EL (cell line): ENCODE measurements at places on chromosomes 1 and 21.

DNA sequence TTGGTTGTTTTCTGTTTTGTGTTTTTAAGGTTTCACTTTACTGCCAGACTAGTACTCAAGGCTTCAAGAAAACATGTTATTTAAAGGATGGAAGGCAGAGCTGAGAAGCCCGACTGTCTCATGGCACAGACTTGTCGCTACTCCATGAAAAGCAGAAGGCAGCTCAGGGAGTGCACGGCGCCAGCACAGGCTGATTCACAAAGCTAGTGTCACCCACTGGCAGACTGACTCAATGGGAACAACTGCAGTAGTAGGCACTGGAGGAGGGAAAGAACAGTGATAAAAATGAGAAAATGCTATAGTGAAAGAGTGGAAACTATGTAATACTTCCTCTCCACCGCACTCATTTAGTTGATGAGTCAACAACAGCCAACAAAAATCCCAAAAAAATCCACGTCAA lies 14.7 kb downstream of the HSF2BP start:
- no peak for DNase-seq

DNA sequence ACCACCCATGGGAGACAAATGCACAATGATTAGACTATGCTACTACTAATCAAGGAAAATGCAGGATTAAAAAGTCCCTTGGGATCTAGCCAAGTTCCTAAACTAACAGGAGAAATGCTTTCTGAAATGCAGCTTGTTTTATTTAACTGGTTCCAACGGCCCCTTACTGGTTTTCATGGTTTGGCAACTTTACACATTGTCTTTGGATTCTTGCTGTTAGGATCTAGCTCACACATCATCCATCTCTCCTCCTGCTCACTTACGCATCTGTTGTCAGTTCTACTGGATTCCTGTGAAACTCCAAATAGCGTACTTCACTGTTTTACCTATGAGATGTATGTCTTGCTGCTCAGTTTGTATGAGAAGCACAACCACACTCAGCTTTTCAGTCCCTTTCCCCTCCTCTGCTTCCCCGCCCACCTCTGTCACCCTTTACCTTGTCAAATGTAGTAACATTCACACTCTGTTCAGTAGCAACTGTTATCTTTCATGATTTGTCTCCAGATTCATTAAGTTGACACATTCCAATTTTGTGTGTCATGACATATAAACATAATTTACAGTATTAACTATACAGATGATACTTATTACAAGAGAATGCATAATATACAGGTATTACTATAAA lies 130.1 kb downstream of the SIM2 start:
- DNase-seq: no peak

- DNase-seq: no peak
Measured at GRCh38 chr1:181490276-181490675, 7.0 kb downstream of the CACNA1E start.

DNA sequence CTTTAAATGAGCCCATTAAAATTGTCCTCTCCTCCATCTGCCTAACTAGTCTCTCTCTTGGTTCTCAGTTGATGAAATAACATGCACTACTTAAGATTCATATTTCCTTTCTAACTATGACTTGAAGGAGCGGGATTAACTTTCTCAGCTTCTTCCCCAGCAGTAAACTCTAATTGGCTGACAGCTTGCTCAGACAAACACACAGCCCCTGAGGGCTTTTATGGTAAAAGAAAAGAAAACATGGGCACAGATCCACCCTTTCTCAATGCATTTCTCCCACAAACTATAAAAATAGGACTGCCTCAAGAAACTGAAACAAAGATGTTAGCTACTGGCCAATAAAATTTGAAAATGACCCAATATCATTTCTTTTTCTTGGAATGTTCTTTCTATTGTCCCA lies 703.1 kb downstream of the ADGRL2 start:
- DNase-seq: no peak

- DNase-seq: no peak
Measured at GRCh38 chr1:225470211-225471108, 42.6 kb upstream of the LBR start.

- no peak for DNase-seq
Measured at GRCh38 chr1:213281640-213282301, 230.7 kb downstream of the RPS6KC1 start.

DNA sequence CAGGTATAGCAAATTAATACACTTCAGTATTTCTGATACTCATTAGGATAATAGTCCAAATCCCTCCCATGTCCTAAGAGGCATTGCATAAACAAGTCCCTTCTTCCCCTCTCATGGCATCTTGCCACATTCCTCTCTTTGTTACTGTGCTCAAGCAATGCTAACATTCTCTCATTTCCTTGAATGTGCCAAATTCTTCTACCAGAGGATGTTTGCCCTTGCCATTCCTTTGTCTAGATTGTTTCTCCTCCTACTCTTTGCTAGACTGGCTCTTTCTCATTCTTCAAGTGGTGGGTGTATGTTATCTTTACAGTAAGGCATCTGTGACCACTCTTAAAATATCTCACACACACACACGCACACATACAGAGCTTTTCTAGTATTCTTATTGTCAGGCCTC lies 621.0 kb upstream of the CXADR start:
- DNase-seq: peak; percentile 54

- no peak for DNase-seq
Measured at GRCh38 chr1:92465256-92465647, 21.5 kb downstream of the GFI1 start.

DNA sequence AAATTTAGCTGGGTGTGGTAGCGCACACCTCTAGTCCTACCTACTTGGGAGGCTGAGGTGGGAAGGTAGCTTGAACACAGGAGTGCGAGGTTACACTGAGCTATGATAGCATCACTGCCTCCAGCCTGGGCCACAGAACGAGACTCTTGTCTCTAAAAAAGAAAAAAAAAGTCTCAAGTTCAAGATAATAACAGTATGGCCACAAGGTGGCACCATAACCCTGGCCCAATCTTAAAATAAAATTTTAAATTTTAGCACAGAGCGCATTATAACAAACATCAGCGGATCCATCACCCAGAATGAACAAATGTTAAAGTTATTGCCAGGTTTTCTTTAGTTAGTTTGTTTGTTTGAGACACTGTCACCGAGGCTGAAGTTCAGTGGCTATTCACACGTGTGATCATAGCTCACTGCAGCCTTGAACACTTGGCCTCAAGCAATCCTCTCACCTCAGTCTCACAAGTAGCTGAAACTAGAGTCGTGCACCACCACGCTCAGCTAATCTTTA lies 2.9 kb upstream of the HTR6 start:
- peak; percentile 51 for DNase-seq

GRCh38 chr21:17679002-17679600 lies 66.4 kb upstream of the BTG3 start:
- peak; percentile 51 for DNase-seq

DNA sequence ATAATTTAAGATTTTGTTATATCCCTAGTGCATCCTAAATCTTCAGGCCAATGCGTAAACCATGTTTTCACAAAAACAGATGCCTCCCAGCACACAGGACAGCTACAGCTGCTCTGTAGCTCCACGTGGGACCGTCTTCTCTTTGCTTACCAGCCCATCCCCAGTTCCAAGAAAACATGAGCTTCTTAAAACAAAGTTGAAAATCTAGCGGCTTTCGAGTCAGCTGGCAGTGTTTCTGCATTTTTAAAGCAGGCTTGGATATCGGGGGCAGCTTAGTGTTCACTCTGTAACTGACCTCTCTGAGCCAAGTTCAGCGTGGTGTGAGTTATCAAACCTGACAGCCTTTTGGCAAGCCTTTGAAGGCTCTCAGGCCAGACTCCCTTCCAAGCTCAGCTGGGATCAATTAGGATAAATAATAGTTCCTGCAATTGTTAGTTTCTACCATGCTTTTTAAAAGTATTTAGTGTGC lies 881.5 kb downstream of the LTN1 start:
- peak; percentile 64 for DNase-seq

DNA sequence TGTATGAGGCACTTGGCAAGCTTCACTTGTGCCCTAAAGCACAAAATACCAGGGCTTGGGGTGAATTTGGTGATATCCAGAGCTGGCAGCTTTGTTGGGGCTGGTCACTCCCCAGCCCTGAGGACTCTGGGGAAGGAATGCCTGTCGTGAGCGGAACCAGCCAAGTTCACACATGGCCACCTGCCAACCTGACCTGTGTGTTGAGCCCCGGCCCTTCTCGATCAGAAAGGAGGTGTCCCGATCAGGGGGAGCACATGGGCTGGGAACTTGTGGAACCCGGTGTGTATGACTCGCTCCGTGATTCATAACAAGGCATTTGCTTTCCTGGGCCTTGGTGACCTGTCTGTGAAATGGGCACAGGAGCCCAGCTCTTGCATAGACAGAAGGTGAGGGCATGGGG lies 43.1 kb downstream of the AGPAT3 start:
- no peak for DNase-seq

- DNase-seq: no peak
Measured at GRCh38 chr1:237503292-237503691, 387.4 kb downstream of the ZP4 start.

- DNase-seq: no peak
Measured at GRCh38 chr1:208616776-208617175, 372.6 kb upstream of the PLXNA2 start.

GRCh38 chr1:24504560-24504959 lies 1.9 kb downstream of the RCAN3 start:
- DNase-seq: no peak

DNA sequence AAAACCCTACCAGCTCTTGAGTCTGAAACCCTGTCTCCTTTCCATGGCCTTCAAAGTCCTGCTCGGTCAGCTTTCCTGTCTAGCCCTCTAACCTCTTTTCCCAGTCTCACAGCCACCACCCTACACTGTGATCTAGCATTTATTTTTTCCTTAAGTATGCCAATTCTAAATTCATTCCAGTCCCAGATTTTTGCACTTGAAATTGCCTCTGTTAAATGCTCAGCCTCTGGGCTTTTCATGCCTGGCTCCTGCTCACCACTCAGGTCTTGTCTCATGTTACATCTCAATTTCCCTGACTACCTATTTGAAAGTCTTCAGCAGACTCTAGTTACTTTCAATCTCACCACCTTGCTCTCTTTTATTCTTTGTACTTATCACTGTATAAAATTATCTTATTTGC lies 176.2 kb downstream of the ADGRL4 start:
- DNase-seq: no peak

DNA sequence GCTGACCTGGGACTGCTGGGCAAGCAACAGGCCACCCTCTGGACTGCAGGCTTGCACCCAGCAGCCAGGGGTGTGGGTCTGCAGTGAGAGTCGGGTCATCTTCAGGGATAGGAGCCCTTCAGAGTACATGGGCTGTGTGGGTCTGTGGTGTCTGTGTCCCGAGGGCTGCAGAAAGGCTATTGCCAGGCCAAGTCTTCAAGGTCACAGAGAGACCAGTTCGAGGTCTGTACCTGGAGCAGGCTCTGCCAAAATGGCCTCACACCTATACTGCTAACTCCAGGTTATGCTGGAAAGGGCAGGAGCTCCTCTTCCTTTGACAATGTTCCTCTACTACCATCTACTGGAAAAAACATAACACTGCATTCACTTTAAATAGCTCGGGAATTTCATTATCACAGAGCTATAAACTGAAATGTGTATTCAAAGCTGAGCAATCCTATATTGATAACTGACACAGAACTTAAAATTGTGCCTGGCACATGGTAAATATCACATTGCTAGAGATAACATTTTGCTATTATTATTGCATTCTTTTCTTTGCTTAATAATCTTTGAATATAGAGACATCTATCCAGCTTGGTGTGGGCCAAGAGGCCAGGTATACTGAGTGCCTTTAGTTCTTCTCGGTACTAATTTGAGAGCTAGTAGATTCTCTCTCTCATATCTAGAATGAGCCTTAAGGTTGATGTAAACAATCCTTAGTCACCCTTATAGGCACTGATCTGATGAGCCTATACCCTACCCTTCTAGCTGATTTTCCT lies 6.9 kb upstream of the DNAH14 start:
- peak; percentile 28 for DNase-seq

DNA sequence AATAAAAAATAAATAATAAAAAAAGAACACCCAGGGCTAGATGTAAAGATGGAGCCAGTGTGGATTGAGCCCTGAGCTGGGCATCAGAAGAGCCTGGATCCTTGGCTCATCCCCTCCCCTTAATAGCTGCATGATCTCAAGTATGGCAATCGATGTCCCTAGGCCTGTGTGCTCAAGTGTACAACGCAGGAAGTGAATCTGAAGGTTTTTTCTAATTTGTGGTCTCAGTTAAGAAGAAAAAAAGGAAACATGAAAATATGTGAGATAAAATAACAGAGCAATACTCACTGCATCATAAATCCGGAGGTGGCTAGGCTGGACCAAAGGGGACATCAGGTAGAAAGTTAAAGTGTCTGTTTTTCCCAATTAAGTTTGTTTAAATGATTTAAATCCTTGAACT lies 47.3 kb upstream of the SLC44A3 start:
- DNase-seq: no peak

GRCh38 chr1:51898090-51898734 lies 19.7 kb upstream of the NRDC start:
- DNase-seq: peak; percentile 98

- DNase-seq: no peak
Measured at GRCh38 chr1:113248494-113248893, 141.8 kb upstream of the MAGI3 start.

DNA sequence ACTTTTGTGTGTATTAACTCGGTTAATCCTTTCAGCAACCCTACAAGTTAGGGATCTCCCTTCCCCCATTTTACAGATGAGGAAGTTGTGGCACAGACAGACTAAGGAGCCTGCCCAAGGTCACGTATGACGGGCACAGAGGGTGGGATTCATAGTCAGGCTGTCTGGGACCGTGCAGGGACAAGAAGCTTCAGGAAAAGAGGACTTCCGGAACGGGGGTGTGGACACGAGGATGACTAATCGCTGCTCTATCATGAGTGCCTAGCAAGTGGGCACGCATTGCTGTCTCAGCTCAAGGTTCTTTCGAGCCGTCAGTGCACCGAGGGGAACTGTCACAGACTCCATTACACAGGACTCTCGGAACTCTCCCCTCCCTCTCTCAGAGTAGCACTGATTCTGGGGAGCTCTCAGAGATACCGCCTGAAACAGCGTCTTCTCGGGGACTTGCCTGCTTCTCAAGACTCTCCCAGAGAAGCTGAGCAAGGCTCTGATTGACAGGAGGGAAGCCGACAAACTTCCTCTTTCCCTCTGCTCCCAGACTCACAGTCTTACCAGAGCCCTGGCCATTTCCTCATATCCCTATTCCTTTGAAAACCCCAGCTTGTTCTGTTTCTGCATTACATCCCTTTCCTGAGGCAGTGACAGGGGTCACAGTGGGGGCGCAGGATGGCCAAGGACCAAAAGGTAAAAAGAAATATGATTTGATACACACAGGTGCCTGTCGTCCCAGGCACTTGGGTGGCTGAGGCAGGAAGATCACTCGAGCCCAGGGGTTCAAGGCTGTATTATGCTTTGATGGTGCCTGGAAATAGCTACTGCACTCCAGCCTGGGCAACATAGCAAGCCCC lies 14.4 kb downstream of the FHAD1 start:
- no peak for DNase-seq

DNA sequence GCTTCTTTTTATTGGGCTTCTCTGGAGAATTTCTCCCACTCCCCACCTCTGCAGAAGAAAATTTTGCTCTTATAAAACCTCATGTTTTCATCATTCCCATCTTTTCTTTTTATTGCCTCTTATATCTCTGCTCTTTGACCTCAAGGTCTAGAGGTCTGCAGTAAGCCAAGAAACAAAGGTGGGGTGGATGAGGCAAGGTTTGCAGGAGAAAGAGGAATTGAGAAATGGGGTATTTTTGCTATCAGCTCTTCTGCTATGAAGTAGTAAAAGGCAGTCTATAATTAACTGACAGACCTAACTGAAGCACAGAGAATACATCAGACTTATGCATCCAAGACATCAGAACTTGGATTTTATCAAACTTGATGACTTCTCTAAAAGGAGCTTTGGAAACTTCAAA lies 22.9 kb downstream of the SYT11 start:
- no peak for DNase-seq
